ENCODE measurements at places on chromosomes 7 and 10. TPM values are rescaled to one million over a fixed set of nuclear protein-coding genes. Genes with fewer than 3 reads are reported as not detected.

Gene FAM131B
- 11.9 TPM for total RNA-seq

Gene BAZ1B
- 44.6 TPM for total RNA-seq

Gene SMIM30
- total RNA-seq, result 46.1 TPM

Gene WIPF3
- total RNA-seq, result 2.5 TPM

Gene EN2
- total RNA-seq, result 0.04 TPM

Gene GDF2
- total RNA-seq, result not detected

Gene AMPH
- total RNA-seq, result 2.8 TPM

Gene LFNG
- total RNA-seq, result 20.0 TPM

Gene TEX36
- not detected for total RNA-seq

Gene AIFM2
- 4.0 TPM for total RNA-seq

Gene IL2RA
- total RNA-seq, result not detected

Gene ADRA2A
- 4.3 TPM for total RNA-seq

Gene GLUD1
- total RNA-seq, result 151 TPM

Gene GATA3
- total RNA-seq, result 1.1 TPM

Gene SRRM3
- 7.6 TPM for total RNA-seq

Gene HABP2
- total RNA-seq, result not detected

Gene CYCS
- 115 TPM for total RNA-seq

Gene RAPGEF5
- total RNA-seq, result 5.5 TPM

Gene HOXA5
- total RNA-seq, result not detected

Gene GJC3
- 0.10 TPM for total RNA-seq

Gene PLPP4
- 3.5 TPM for total RNA-seq

Gene PCDH15
- not detected for total RNA-seq

Gene HELLS
- 187 TPM for total RNA-seq

Gene SPDYE2B
- not detected for total RNA-seq

Gene TCAF1
- 22.6 TPM for total RNA-seq

Gene SFTPA2
- total RNA-seq, result not detected

Gene CCDC201
- not detected for total RNA-seq

Gene NUTM2B
- 0.59 TPM for total RNA-seq

Gene NUTM2E
- total RNA-seq, result 0.15 TPM

Gene SPAM1
- not detected for total RNA-seq

Gene PRLHR
- total RNA-seq, result not detected

Gene SH2D4B
- total RNA-seq, result not detected
